ENCODE measurements at places on chromosomes 12 and 14. TPM values are rescaled to one million over a fixed set of nuclear protein-coding genes. Genes with fewer than 3 reads are reported as not detected.

The CACNB3 gene
- 12.5 TPM for total RNA-seq

The HSP90AA1 gene
- 846 TPM for total RNA-seq

- DNase-seq: no peak
These were observed 44.2 kb downstream of the ATP2B1 start for GRCh38 chr12:89664441-89664840.

GRCh38 chr14:94317259-94317658 lies 5.9 kb downstream of the SERPINA6 start:
- DNase-seq: no peak

GRCh38 chr14:101233808-101234207 lies 327.5 kb upstream of the DIO3 start:
- DNase-seq: no peak

DNA sequence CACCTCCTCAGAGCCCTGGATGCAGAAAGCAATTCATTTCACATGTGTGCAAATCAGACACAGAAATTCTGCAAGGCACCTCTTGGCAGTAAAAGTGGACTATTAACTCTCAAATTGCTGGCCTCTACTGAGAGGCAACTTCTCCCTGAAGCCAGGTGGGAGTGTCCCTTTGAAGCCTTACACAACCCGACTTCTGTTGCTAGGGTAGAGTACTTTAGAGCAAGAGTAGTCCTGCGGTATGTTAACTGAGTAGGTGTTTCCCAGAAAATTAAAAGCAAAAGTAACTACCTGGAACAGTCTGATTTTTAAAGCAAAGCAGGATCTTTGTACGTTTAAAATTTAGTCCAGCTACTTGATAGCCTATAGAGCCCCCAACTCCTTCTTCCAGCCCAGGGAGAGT lies 483.4 kb downstream of the DIO2 start:
- no peak for DNase-seq

DNA sequence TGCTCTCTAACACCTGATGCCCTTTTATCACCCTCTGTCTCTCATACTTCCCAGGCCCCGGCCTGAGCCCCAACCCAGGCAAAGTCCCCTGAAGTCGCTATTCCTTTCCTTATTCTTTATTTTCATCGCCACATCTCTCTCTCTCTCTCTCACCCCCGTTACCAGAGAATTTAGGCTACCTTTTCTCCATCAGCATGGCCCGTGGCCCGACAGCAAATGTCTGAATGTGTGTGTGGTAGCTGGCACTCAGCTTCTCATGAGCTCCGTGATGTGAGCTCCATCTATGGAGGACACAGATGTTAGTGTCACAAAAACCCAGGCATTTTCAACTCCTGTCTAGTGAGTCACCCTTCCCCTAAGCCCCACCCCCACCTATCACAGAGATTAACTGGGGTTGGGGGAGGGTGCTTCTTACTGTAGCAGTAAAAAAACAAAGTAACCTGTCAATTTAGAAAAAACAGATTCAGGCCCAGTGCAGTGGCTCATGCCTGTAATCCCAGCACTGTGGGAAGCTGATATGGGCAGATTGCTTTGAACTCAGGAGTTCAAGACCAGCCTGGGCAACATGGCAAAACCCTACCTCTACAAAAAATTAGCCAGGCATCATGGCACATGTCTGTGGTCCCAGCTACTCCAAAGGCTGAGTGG lies 53.8 kb downstream of the VCPKMT start:
- DNase-seq: no peak

GRCh38 chr14:105945896-105946295 lies 419.5 kb downstream of the TMEM121 start:
- no peak for DNase-seq

GRCh38 chr14:59679872-59680271 lies 103.3 kb upstream of the CCDC175 start:
- no peak for DNase-seq

DNA sequence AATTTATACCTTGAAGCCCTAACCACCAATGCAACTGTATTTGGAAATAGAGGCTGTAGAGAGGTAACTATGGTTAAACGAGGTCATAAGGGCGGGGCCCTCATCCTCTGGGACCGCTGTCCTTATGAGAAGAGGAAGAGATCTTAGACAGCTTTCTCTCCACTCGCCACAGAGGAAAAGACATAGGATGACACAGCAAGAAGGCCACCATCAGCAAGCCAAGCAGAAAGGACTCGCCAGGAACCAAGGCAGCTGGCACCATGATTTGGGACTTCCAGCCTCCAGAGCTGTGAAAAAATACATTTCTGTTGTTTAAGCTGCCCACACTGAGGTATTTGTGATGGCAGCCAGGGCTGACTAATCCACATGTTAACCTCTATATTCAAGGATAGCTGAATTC lies 30.4 kb upstream of the BCAT1 start:
- no peak for DNase-seq

- no peak for DNase-seq
These were observed 4.2 kb upstream of the SP7 start for GRCh38 chr12:53340398-53340797.

- no peak for DNase-seq
These were observed 230.2 kb downstream of the BCL11B start for GRCh38 chr14:99041820-99042174.

GRCh38 chr14:96039633-96040311 lies 610 bp downstream of the C14orf132 start:
- no peak for DNase-seq

DNA sequence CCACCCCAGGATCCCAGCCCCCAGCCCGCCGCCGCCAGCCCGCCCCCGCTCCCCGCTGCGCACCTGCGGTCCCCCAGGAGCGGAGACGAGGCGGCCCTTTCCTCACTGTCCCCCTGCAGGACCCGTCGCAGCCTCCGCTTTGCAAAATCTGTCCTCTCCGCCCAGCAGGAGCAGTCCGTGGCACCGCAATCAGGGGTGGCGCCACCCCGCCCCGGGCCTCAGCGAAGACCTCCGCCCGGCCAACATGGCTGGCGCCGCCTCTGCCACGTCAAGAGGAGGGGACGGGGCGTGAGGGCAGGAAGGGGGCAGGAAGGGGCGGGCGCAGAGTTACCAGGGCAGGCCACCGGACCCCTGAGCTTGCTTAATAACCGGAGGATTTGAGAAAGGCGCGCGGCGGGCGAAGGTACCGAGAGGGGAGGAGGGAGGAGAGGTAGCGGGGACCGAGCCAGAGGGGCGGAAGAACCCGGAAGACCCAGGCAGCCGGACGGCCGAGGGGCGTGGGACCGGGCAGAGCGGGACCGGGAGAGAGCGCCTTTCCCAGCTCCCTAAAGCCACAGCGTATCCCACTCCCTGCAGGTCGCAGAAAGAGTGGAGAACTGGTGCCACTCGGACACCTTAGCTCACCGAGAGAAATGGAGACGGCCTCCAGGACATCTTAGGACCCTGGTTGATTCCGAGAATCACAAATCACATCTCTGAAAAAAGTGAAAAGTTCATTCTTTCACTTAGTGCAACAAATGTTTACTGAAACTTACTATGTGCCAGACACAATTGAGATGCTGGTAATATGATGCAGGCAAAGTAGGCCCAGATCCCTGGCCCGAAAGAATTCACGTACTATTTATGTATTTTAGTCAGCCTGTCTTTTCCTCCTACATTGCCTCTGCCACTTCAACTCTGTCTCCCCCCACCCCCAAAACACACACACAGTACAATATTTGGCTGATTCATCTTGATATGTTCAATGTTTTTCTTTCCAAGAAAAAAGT lies at the start of gene SEC23A:
SEC23A (minus strand) TSS at position 267 of the 989 bp plus-strand sequence. CDS start 7,117 bp downstream, outside the sequence.
- DNase-seq: peak; percentile 85

DNA sequence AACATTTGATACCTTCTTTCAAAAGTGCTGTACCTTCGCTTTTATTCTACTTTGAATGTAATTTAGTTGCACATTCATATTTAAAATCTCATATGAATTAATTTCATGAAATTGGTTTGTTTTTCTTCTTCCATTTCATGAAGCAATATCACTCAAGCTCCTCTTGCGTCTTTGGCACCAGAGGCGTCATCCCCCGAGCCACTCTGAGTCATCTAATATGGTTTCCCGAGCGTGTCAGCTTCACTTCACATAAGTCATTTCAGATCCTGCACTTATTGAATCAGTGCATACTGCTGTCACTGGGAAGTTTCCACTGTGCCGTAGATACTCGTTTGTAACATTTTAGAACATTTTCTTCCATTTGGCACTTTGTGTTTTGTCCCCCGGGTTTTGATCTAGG lies 105.6 kb downstream of the SLC25A47 start:
- DNase-seq: no peak

DNA sequence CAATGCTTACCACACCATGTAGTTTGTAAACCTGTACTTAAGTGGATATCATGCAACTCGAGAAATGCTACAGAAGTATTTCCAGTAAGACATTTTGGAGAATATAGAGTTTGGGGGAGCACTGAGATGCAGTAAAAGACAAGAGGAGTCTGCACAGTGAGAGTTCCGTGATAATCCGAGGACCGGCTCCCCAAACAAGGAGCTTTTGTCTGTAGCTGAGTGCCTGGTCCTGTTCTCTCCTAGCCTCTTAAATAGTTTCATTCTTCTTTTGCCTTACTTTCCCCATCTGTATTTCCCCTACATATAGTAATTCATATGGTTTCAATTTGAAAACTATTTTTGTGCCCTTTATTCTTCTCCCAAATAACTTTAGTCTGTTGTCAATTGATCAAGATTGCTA lies 364.1 kb downstream of the EGLN3 start:
- no peak for DNase-seq
